ENCODE measurements at places on chromosomes 11 and 22.

DNA sequence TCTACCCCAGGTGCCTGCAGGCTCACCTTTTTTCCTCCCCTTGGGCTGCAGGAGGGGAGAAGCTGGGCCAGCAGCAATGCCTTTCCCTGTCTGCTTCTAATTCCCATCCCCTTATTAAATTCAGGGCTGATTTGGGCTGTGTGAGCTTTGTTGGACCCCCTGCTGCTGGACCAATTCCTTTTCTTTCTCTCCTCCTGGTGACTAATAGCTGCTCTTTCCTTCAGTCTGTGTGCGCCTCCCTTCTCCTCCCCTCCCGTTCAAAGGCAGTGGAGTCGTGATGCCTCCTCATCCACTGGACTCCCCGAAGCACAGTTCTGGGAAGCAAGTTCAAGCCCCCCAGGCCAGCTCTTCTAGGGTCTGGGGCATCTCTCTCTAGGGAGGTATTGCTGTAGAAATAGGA lies 567.9 kb upstream of the CADM1 start:
- DNase-seq: no peak

DNA sequence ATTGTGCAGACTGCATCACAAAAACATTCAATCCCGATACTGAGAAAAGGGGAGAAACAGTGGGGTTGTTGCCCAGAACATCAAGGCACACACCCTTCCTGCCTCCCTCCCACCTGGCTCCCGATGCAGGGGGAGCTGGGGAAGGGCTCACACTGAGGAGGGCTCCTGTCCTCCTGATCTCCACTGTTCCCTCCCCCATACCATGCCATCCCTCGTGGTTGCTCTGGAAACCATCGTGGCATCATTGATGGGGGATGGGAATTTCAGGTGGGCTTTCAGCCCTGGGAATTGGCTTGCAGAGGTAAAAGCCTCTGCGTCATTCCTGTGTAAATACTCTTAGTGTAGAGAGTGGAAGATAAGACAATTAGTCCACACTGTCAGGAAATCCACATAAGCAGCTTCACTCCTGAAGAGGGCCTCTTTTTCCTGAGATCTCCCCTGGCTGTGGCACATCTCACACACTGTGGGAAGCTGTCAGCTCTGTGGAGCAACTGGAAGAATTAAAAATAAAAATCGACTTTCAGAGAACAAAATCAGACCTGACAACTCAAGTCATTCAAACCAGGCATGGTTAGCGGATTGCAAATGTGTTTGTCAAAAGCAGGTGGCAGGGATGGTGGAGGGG lies 176.0 kb downstream of the CHST1 start:
- DNase-seq: no peak

- DNase-seq: no peak
Observed at GRCh38 chr11:46362156-46363030, 15.1 kb downstream of the DGKZ start.

GRCh38 chr11:44726283-44727113 lies at the start of gene TSPAN18:
Gene TSPAN18, plus strand, starts transcription at chr11:44726962. Its CDS starts 179,455 bp downstream, at chr11:44906417.
- DNase-seq: no peak

DNA sequence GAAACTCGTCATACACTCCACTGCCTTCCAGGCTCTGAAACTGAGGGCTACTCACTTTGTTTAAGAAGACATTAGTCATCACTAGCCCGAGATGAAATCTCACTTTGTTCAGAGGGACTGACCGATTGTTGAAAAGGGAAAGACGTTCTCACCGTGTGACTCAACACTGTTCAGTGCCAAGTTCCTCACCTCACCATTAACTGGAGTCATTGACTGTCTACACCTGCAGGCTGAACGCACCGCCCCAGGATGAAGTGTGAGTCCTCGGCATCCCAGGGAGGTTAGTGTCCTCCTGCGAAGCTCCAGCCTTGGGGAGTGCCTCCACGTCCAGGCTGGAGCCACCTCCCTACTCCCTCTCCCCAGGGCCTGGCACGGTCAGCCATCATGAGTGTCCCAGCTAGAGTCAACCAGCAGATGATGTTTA lies 30.4 kb downstream of the FADD start:
- DNase-seq: no peak

DNA sequence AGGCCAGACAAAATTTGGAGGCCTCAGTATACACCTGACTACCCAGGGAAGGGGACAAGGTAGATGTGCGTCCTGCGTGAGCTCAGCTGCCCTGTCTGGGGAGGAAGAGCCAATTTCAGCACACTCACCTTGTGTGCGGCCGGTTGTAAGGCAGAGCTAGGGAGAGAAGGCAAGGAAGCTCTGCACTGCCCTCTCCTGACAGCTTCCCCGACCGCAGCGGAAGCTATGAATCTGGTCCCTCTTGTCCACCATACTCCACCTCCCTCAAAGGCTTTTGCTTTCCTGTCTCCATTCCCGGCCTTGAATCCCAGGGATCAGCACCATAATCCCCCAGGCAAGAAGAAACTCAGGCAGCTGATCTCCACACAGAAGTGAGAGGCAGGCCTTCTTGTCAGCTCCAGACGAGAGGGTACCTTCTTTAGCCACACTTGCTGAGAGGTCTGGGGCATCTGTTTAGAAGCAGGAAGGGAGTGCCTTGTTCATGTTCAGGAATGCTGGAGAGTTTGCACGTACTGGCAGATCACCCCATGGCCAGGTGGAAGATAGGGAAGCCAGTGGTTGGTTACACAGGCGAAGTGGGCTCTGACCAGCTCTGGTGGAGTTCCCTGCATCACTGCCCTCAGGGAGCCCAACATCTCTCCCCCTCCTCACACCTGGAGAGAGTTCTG lies 62.5 kb downstream of the FEZ1 start:
- no peak for DNase-seq

DNA sequence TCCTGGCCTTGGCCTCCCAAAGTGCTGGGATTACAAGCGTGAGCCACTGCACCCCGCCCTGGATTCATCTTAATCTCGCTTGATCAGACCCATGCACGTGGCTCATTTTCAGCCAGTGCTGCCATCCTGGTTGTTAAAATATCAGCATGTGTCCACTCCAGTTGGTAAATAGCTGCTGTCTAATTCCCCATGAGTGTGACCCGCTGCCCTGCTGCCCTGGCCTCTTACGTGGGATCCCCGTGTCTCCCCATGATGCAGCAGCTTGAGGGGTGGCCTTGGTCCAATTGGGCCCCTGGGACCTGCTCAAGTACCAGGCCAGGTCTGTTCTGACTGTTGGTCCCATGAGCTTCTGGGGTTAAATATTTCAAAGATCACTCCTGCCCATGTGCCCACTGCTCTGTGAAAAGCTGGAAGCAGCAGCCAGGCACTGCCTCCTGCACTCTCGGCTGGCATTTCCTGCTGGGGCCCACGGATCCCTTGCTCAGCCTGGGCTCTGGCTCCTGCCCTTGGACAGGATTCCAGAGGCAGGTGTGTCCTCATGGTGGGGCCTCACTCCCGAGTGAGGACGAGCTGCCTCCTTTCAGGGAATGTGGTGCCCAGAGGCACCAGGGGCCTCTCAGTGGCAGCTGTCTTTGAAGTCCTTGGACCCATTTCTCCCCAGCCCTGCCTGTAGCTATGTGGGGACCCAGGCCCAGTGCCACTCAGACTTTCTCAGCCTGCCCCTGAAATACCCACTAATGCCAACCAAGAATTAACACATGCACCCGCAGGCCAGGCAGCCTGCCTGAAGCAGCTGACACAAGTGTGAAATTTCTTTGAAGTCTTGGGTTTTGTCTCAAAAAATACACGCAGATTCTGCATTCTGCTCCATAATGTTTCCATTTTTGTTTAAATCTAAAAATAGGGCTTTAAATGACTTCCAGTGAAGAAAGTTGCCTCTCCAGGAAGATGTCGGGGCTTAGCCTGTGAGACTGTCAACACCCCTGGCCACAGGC lies 38.1 kb upstream of the PRDM11 start:
- DNase-seq: no peak

DNA sequence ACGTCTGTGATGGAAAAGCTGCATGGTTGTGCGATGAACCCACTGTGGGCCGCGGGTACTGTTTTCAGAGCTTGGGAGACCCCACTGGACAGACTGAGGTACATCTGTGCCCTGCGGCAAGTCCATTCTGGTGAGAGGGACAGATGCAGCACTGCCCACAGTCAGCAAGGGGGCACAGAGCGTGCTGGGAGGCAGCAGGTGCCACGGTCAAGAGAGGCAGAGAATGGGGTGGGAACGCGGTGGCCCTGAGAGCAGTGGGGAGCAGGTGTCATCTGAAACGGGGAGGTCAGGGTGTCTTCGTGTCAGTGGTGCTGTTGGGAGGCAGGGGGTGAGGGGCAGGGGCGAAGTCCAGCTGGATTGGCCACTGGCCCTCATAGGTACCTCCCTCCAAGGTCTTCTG lies 32.0 kb downstream of the TBC1D22A start:
- DNase-seq: no peak

DNA sequence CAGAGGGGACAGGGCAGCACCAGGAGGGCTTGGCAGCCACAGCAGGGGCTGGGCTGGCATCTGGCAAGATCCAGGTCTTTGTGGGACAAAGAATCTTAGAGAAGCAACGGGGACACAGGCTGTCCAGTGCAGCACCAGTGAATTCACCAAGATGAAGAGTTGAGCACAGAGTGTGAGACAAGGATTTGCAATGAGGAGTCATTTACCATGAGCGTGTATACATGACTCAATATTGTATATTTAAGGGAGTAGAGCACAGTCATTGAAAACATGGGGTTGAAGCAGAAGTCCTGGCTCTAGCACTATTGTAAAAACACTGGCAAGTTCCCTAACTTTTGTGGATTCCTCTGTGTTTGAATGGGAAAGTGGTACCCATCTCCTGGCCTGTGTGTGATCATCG lies 3.5 kb downstream of the APOL1 start:
- no peak for DNase-seq

DNA sequence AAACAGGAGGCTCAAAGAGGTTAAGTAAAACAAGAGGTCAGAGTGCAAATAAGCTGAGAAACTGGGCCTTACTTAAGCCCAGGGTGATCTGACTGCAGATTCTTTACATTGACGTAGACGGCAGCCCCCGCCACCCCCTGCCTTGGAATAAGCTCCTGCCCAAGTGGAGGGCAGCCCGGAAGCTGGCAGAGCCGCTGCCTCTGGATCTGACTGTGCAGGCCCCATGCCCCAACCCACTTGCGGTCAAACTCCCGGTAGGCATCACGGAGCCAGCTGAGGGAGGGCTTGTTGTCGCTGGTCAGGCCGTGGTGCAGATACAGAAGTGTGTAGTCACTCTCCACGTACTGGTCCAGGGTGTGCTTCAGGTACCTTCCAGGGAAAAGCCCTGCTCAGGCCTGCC lies 18.6 kb downstream of the ARHGAP1 start:
- no peak for DNase-seq

DNA sequence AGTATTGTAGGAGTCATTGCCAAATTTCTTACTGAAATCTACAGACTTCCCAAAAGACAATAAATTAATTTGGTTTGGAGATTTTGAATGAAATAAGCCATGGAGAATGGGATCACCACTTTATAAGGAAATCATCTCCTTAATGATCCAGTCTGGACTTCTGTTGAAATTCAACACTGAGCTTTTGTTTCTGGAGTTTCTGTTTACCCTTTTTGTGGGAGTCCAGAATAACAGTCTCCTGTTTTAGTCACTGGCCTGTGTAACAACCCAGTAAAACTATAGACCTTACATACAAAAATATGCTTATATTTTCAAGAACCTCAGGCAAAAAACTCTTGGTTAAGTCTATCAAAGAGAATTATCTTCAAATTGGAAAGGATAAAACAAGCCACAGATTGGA lies 321.7 kb upstream of the PLET1 start:
- no peak for DNase-seq

- DNase-seq: no peak
Observed at GRCh38 chr22:50526834-50527801, 1.7 kb upstream of the SCO2 start.

GRCh38 chr22:44380756-44381486 lies 68.2 kb upstream of the SHISAL1 start:
- no peak for DNase-seq

- no peak for DNase-seq
Observed at GRCh38 chr11:78164471-78164870, 24.0 kb downstream of the KCTD21 start.

DNA sequence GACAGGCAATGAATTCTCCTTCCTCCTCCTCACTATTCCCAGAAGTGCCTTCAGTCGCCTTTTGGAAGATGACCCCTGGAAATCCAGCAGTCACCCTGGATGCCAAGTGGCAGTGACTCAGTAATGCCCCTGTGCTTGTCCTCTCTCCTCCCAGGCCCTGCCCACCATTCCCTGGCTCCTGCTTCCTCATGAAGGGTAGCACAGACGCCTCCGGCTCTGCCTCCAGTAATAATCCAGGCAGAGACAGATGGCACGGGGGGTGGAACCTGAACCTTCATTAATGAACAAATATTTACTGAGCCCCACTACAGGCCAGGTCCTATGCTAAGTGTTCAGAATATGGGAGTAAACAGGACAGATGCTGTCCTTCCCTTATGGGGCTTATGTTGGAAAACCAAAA lies 23.2 kb downstream of the SYT13 start:
- no peak for DNase-seq

DNA sequence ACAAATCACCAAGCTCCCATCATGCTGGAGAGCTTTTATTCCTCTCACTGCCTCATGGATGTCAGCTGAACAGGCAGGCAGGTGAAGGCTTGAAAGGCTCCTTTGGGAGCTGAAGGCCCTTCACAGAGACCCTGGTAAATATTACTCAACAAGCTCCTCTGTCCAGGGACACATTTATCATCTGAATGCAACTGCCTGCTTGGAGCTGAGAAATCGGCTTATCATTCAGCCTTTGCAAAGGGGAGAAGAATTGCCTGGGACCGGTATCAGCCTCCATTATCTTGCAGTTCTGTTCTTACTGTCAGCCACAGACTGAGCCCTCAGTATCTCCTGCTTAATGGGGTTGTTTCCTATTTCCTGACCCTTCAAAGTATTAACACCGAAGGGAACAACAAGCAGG lies 113.8 kb upstream of the PITPNB start:
- DNase-seq: no peak

DNA sequence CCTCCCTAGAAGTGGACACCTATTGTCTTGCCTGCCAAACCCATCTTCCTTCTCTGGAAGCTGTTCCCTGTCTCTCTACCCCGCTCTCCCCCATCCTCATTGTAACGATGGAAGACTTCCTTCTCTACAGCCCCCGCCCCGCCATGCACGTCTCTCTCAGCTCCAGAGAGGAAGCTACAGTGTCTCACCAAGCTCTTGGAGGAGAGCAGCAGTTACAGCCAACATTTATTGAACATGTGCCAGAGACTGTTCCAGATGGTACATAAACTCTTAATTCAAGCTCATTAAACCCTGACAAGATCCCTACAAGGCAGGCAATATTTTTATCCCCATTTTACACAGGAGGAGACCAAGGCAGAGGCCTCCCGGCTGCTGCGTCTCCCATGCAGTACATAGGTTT lies 15.1 kb downstream of the MCHR1 start:
- no peak for DNase-seq

GRCh38 chr11:26842478-26843282 lies 120.8 kb upstream of the SLC5A12 start:
- DNase-seq: no peak

- DNase-seq: no peak
Observed at GRCh38 chr11:61617515-61617914, 36.6 kb upstream of the SYT7 start.

DNA sequence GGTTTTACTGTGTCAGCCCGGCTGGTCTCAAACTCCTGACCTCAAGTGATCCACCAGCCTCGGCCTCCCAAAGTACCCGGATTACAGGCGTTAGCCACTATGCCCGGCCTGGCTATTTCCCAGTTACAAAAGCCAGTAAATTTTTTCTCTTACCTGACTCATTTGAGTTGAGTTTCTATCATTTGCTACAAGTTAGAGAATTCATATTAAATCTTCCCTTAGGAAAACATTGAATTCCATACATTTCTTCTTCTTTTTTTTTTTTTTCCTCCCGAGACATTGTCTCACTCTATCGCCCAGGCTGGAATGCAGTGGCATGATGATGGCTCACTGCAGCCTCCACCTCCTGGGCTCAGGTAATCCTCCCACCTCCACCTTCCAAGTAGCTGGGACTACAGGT lies 26.0 kb downstream of the CHEK2 start:
- DNase-seq: no peak

GRCh38 chr11:2480874-2481220 lies 36.0 kb downstream of the KCNQ1 start:
- DNase-seq: no peak

Measured in stimulated activated CD8-positive, alpha-beta memory T cell treated with anti-CD3 and anti-CD28 coated beads, Interleukin-4, amount 100 ng/mL, for 1 hour (primary cell).